ENCODE measurements at places on chromosomes 5 and 9. TPM values are rescaled to one million over a fixed set of nuclear protein-coding genes. Genes with fewer than 3 reads are reported as not detected.

INVS gene
- total RNA-seq, result 7.5 TPM

C1QTNF2 gene
- 0.16 TPM for total RNA-seq

CKMT2 gene
- not detected for total RNA-seq

SPATA6L gene
- total RNA-seq, result 2.8 TPM
